GM23338 (cell line): ENCODE measurements at places on chromosomes 7 and 10. TPM values are rescaled to one million over a fixed set of nuclear protein-coding genes. Genes with fewer than 3 reads are reported as not detected.

CAMK1D gene
- 3.3 and 7.2 TPM in 2 replicates for total RNA-seq

ZNF365 gene
- 0.35 and 0.59 TPM in 2 replicates for total RNA-seq

C10orf120 gene
- total RNA-seq: not detected in 2 replicates

GLI3 gene
- 17.0 and 17.9 TPM in 2 replicates for total RNA-seq

ARMH3 gene
- 11.1 and 97.4 TPM in 2 replicates for total RNA-seq
